ENCODE measurements at places on chromosomes 1 and 21. TPM values are rescaled to one million over a fixed set of nuclear protein-coding genes. Genes with fewer than 3 reads are reported as not detected.

RHEX gene
- not detected for total RNA-seq

SLC9C2 gene
- total RNA-seq = not detected

FCRLA gene
- total RNA-seq = 0.45 TPM

NUP133 gene
- total RNA-seq = 18.5 TPM

NHLH2 gene
- not detected for total RNA-seq

DNAJC6 gene
- total RNA-seq = 1.8 TPM

TEX38 gene
- not detected for total RNA-seq

CATSPER4 gene
- not detected for total RNA-seq

SERINC2 gene
- 4.4 TPM for total RNA-seq

PTPN22 gene
- total RNA-seq = 0.08 TPM

IRF2BP2 gene
- 97.3 TPM for total RNA-seq

OVAAL gene
- total RNA-seq = not detected

DIP2A gene
- 23.6 TPM for total RNA-seq

SLC44A5 gene
- under 0.01 TPM for total RNA-seq

SLC25A34 gene
- total RNA-seq = 0.47 TPM

TNFAIP8L2 gene
- total RNA-seq = not detected

IGFN1 gene
- not detected for total RNA-seq

SWT1 gene
- total RNA-seq = 3.2 TPM

PDZK1IP1 gene
- total RNA-seq = not detected

CLDN17 gene
- not detected for total RNA-seq

IL12RB2 gene
- total RNA-seq = not detected

CLCA1 gene
- under 0.01 TPM for total RNA-seq

GPR37L1 gene
- under 0.01 TPM for total RNA-seq

C1QA gene
- not detected for total RNA-seq

EFCAB7 gene
- total RNA-seq = 4.3 TPM

KISS1 gene
- not detected for total RNA-seq

RORC gene
- total RNA-seq = not detected

PATJ gene
- total RNA-seq = 7.1 TPM

PTGFR gene
- total RNA-seq = 58.9 TPM

FCRL1 gene
- total RNA-seq = 0.35 TPM

FAM167B gene
- 2.7 TPM for total RNA-seq

SLC5A9 gene
- not detected for total RNA-seq

PLPPR4 gene
- total RNA-seq = under 0.01 TPM

PADI4 gene
- total RNA-seq = not detected

THEM5 gene
- not detected for total RNA-seq

JAM2 gene
- 0.35 TPM for total RNA-seq

ACTRT2 gene
- total RNA-seq = not detected

PRKCZ gene
- 9.1 TPM for total RNA-seq

NAXE gene
- 56.3 TPM for total RNA-seq

KLF17 gene
- 0.23 TPM for total RNA-seq

NID1 gene
- 52.3 TPM for total RNA-seq

PROK1 gene
- not detected for total RNA-seq
